ENCODE measurements at places on chromosomes 2 and 18.

DNA sequence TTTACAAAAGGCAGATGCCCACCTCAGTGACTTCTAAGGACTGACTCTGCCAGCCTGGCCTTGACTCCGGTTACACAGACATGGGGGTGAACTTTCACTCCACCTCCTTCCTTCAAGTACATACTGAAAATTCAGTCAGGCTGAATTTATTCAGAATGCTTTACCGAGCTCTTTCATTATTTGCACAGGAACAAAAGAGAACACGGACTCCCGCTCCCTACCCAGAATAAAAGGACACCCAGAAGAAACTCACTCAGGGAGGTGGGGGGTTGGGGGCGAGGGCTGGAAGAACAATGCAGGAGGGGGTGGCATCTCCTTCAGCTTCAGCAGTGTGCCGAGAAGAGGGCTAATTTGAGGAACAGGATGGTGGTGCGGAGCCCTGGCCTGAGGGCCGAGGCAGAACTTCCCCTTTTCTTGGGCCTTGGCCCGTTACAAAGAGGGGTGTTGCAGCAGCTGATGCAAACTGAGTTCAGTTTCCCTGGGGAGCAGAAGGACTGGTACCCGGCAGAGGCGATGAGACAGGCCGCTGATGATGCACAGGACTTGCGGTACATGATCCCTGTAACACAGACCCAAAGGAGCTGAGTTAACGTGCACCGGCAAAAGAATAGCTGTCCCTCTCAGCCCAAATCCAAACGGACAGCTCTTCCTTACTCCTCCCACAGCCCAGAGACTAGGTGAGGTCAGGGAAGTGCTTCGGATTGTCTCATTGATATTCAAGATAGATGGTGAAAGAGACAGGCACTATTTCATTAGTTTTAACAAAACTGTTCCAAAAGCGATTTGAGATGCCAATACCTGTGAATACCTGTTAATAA lies 24.1 kb downstream of the LYPD1 start:
- no peak for DNase-seq

- DNase-seq, result no peak
Observed at GRCh38 chr2:101083613-101084012, 67.6 kb downstream of the TBC1D8 start.

DNA sequence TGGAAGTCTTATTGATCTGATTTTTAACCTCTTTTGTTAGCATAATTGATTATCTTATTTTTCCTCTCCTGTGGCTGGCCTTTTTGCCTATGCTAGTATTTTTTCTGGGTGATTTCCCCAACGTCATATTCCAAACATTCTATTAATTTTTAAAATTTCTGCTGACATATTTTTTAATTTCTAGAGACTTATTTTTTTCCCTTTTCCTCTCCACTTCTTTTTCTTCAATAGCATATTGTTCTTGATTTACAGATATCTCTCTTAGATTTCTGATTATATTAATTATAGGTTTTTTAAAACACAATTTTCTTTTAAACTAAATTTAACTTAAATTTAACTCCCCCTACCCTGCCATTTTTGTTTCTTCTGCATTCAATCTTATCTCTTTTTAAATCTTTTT lies 47.2 kb upstream of the NR4A2 start:
- no peak for DNase-seq

- no peak for DNase-seq
Observed at GRCh38 chr2:179546656-179547055, 282.0 kb upstream of the SESTD1 start.

GRCh38 chr18:26971409-26971808 lies 105.9 kb upstream of the AQP4 start:
- DNase-seq, result peak; percentile 18

GRCh38 chr2:197873293-197873701 lies 68.9 kb downstream of the PLCL1 start:
- DNase-seq, result peak; percentile 24

GRCh38 chr2:174846941-174847938 lies 83.0 kb upstream of the CHRNA1 start:
- DNase-seq, result peak; percentile 80

GRCh38 chr18:6547476-6547875 lies 132.8 kb upstream of the L3MBTL4 start:
- DNase-seq, result no peak

- no peak for DNase-seq
Observed at GRCh38 chr2:182503886-182504285, 77.0 kb upstream of the PDE1A start.

GRCh38 chr2:12303181-12304030 lies 413.3 kb upstream of the TRIB2 start:
- DNase-seq, result no peak

DNA sequence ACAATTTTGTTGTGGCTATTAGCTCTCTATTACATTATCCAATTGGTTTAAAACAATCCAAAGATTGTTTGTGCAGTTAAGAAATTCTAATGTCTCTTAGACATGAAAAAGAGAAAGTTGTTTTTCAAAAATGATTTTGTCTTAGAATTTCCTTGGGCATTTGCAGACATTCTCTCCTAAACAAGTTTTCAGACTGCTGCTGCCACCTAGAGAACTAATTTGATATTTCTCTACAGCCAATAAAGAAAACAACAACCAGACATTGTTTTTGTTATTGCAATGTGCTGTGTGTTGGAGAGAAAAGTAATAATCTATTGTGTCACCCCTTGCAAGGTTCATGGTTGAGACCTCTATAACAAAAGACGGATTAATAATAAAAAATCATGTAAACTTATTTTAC lies 119.0 kb upstream of the SYT4 start:
- no peak for DNase-seq

GRCh38 chr2:150133623-150134022 lies 353.8 kb downstream of the RND3 start:
- peak; percentile 53 for DNase-seq

DNA sequence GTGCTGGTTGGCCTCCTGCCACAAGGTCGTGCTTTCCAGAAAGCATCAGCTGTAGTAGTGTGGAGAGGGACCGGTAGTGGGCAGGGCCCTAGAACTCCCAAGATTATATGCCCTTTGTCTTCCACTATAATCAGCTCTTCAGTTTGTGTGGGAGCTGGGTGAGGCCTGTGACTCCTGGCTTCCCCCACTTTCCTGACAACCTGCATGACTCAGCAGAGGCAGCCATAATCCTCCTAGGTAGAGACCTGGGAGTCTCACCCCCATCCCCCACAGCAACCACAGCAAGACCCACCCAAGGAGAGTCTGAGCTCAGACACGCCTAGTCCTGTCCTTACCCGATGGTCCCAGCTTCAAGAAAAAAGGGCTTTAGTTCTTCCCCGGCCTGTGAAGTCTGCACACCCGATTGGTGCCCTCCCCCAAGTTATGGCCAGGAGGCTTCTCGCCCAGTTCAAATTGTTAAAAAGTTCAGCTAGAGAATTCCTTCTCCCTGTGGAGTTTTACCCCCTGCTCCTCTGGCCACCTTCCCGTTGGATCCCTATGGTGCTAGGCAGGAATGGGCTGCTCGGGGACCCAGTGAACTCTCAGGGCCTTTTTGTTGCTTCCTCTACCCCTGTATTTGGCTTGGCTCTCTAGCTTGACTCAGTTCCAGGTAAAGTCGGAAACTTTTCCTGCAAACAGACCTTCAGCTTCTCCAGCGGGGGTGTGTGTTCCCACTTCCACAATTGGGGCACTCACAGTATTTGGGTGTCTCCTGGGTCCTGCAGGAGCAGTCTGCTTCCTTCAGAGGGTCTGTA lies 57.8 kb upstream of the FAM237A start:
- no peak for DNase-seq

DNA sequence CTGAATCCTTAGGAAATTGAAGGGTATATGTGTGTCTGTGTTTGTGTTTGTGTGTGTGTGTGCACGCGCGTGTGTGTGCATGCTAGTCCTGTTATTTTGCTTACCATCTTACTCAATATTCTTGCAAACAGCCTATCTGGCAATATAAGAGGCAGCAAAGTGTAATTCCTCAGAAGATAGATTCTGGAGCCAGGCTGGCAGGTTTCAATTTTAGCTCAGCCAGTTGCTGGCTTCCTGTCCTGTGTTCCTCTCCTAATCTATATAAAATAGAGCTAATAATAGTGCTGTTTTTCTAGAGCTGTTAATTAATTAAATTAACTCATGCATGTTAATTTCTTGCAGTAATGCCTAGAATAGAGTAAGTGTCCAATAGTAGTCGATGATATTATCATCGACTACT lies 256.2 kb downstream of the PIK3C3 start:
- DNase-seq, result no peak

GRCh38 chr2:104939570-104940217 lies 85.8 kb downstream of the POU3F3 start:
- DNase-seq, result peak; percentile 17

DNA sequence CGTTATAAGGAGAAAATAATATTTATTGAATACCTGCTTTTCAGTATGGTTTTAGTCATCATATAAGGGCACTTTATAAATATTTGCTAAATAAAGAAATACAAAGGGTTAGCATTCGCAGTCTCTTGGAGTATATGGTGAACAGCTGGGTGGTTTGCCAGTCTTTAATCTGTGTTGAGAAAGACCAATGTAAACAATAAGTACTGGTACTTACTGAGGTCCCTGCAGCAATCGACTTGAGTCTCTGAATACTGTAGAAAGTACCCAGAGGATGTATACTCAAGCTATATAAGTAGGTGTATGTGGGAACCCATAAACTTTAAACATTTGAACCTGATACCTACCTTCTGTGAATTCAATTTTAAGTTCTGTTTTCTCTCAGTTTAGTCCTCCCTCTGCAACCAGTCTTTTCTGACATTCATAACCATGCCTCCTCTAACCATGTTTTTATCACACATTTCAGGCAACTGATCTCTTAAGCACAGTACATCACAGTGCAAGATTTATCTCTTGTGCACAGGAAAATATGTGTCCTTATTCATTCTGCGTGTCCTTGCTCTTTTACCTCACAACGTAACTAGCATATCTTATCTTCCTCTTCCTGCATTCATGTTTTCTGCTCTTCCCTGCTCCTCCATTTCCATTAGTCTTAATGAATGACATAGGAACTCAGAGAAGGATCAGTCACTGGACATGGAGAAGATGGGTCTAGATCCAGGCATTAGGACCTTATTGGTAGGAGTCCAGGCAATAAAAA lies 21.7 kb downstream of the C18orf63 start:
- no peak for DNase-seq

- no peak for DNase-seq
Observed at GRCh38 chr2:241940329-241940728, 70.8 kb downstream of the RTP5 start.

DNA sequence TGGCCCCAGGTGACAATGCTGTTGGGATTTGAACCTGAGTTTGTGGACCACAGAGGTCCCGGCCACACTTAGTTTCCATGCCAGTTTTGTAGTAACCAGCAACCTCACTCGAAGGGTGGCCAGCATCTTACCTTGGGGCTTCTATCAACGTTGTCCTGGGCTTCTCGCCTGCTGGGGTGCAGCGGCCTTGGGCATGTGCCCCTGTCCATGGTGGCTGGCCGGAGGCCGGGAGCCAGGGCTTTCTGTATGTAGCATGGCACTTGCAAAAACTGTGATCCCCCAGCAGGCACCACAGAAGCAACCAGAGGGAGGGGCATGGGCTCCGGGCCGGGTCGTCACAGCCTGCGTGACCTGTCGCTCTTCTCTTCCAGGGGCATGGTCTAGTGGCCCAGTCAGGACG lies 51.7 kb downstream of the ODC1 start:
- no peak for DNase-seq

DNA sequence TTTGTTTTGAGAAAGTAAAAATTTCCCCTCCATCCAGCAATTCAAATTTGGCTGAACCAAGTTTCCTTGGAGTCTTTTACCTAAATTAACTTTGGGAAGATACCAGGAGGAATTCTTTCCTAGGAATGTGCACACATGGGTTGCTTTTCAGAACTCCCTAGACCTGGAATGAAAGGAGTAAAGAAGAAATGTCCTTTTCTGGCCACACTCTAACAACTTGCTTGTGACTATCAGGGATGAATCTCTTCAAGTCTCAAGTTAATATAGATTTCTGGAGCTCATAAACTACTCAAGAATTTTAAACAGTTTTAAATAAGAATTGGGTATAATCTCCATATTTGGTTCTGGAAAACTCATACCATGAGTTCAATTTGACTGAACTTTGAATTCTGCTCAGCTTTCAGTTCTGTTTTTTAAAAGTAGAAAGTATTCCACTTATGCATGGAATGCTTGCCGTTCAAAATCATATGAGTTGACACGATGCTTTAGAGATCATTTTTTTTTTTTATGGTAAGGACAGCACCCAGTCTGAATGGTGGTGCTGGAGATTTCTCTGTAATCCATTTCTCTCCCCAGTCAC lies 7.7 kb downstream of the RASGRP3 start:
- DNase-seq, result no peak

DNA sequence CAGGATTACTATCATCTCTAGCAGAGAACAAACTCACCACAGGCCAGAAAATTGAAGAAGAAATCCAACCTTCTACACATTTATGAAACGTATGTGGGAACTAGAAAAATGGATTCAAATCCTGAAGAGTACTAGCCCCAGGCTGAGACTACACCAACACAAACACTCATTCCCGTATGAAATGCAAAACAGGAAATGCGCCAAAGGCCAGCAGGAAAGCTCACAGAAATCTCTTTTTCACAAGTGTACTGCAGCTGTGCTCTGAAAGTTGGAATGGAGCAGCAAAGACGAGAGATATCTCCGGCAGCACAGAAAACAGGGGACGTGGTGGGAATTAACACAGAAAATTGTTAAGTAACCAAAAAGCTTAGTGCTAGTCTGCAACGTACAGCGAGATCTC lies 913.5 kb downstream of the TDRD15 start:
- peak; percentile 13 for DNase-seq

GRCh38 chr2:54524226-54524991 lies 68.3 kb downstream of the SPTBN1 start:
- no peak for DNase-seq

DNA sequence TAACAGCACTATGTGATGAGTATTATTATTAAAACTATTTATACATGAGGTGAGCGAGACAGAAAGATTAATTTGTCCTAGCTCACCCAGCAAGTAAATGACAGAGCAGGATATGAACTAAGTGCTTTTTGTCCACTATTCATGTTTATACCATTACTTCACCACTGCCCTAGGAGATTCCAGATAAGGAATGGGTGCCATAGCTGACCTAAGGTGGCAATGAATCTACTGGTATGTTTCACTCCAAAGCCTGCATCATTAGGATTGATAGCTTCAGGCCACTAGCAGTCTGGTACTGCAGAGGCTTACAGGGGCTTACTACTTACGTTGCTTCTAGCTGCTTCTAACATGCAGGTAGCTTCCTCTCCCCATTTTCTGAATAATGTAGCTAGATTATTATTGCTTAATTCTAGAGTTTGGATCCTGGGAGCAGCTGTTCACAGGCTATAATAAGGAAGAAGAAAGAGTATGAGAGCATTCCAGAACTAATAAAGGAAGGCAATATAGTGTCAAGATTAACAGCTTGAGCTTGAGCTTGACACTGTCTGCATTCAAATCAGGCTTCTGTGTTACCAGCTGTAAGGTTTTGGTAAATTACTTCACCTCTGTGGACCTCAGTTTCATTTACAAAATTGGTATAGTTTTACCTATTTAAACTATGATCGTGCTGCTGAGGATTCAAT lies 153.7 kb downstream of the GALNT3 start:
- no peak for DNase-seq

- no peak for DNase-seq
Observed at GRCh38 chr18:58190842-58191530, 147.0 kb downstream of the NEDD4L start.

GRCh38 chr18:57798713-57799373 lies 4.3 kb downstream of the ATP8B1 start:
- no peak for DNase-seq

Measured in iPS-NIHi11 (cell line).